Ureter (tissue), 1 donor: ENCODE measurements at places on chromosomes 3 and 15. TPM values are rescaled to one million over a fixed set of nuclear protein-coding genes. Genes with fewer than 3 reads are reported as not detected.
A peak's percentile ranks its signal among the peaks of the same experiment; 100 is the strongest.

DNA sequence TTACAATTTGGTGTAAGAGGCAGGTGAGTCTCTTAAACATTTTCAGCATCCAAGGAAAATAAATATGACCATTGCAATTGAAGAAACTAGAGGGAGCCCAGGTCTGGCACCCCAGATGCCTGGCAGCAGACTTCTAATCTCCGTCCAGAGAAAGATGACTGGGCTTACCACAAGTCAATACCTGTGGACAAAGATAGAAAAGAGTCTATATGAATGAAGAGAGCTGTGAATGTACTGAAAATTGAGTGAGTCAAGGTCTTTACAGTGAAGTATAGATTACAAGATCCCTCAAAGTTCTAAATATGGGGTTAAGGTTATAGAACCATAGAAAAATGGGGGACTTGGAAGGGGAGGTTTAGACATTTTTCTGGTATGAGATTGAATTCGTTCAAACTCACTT is 827.4 kb upstream of the NR2F2 start:
- no peak for DNase-seq

GRCh38 chr3:128698211-128699047 is 27.6 kb upstream of the RAB7A start:
- DNase-seq: peak; percentile 53

GRCh38 chr15:90063770-90064247 is 38.5 kb downstream of the IDH2 start:
- no peak for DNase-seq

GRCh38 chr15:33865416-33865815 is 102.9 kb upstream of the CHRM5 start:
- DNase-seq: no peak

- no peak for DNase-seq
These were observed 880 bp upstream of the CHRNA7 start for GRCh38 chr15:32029409-32029861.

DNA sequence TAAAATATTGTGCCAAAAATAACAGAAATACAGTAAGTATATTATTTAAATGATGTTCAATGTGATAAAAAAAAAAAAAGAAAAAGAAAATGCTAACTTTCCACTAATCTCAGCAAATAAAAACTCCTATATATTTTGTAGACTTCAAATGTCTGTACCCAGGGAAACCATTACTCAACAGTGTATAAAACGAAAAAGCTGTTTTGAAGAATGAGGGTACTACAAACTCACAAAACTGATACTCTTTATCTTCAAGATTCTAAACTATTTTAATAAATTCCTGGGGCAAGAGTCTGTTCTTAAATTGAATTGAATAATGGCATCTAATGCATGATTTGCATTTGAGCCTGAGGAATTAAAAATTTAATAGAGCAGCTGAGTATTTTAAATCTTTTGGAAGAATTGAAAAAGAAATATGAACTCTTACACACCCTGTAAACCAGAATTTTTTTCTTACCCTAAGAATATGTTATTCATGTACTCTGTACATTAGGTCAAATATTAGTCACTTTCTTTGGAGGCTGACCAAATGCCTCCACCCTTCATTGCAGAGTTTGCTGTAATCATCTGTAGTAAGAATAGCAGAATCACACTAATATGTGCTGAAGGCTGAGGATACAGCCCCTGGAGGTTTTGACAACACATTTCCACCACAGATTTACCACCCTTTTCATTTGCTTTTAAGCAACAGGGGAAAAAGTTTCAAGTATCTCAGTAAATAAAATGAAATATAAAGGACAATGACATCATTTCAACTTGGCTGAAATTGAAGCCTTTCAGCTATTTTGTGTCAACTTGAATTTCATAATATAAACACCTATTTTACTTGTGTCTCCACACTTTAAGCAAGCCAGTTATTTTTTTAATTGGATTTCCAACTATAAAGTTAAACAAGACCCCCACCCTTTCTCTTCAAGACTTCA is 79.7 kb downstream of the FBN1 start:
- no peak for DNase-seq

DNA sequence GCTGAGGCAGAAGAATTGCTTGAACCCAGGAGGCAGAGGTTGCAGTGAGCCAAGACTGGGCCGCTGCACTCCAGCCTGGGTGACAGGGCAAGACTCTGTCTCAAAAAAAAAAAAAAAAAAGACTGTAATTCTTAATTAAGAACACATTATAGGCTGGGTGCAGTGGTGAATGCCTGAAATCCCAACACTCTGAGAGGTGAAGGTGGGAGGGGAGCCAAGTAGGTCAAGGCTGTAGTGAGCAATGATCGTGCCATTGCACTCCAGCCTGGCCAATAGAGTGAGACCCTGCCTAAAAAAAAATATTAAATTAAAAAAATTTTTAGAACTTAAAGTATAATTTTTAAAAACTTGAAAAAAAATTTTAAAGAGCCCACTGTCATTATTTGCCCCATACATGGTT is 13.4 kb upstream of the ARPIN start:
- no peak for DNase-seq

- DNase-seq: no peak
These were observed 11.3 kb upstream of the RPL39L start for GRCh38 chr3:187150599-187150998.

- DNase-seq: no peak
These were observed 94.2 kb downstream of the FOXP1 start for GRCh38 chr3:71489315-71489761.

GRCh38 chr3:115652738-115653137 is 29.4 kb downstream of the GAP43 start:
- DNase-seq: no peak

- DNase-seq: peak; percentile 41
These were observed 237.9 kb downstream of the ADAMTS17 start for GRCh38 chr15:100103828-100104227.

DNA sequence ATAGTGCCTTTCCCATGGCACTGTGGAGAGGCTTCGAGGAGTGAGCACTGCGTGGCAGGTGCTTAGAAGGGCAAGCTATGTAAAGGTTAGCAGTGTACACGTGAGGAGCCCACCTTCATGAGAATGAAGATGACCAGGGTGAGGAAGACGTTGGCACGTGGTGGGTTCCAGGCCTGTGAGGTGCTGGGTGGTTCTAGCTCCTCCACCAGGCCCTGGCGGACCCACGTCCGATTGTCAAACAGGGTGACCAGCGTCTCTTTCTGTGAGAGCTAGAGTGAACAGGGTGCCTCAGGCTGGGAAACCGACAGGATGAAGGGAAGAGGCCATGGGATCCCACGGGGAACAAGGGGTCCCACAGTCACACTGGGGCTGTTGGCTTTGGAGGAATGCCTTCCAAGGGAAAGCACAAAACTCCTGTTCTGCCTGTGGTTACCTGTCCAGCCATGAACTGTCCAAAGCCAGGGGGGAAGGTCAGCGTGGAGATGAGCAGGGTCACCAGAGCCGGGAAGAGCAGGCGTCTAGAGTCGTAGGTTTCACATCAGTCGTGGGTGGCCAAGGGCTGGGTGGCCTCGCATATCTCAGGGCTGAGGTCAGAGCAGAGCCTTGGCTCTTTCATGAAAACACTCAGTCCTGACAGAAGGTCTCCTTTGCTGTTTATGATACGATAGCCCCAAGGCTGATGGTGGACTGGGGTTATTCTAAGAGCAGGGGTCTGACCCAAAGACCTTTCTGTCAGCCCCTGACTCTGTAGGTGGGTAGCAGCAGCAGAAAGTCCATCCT is 6.0 kb downstream of the CLCN2 start:
- no peak for DNase-seq

DNA sequence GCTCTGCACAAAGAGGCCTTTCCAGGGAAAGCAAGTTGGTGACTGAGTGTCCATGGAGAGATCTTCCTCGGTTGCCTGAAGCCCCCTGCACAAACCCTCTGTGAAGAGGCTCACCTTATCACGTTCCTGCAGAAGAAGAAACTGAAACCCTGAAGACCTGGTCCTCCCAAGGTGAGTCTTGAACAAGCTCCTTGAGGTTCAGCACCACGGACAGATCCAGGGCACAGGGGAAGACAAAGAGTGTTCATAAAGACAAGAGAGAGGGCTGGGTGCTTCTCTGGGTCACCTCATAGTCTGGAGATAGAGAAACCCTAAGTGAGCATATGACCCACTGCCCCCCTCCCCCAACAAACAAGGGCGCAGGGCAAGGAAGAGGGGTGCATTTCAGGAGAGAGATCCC is 21.7 kb upstream of the TBC1D21 start:
- DNase-seq: no peak

DNA sequence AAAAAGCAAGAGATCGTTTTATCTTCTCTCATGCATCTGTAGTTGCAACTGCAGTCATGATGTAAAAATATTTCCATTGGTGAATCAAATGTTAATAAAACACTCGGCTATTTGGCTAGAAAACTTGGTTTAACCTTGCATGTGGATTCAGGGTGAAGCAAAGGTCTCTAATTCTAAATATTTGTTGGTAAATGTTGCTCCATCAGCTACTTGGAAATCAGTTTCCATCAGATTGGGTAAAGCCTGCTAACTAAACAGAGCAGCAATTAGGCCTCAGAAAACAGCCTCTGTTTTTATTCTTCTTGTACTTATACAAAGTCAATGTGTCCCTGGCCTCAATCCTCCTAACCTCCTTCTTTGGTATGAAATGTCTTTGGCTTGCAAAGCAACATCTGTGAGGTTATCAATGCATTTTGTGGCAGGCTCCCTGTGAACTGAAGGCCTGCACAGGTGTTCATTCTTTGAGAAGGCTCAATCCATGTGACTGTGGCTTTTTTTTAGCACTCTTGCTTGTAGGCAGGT is 312.3 kb downstream of the WDR72 start:
- no peak for DNase-seq

Gene HGD
- 0.36 TPM for total RNA-seq

Gene USP4
- total RNA-seq: 93.3 TPM

Gene TUSC7
- not detected for total RNA-seq

Gene DLL4
- total RNA-seq: 15.2 TPM

Gene RAB8B
- total RNA-seq: 54.1 TPM

Gene C2CD4A
- total RNA-seq: 0.49 TPM

Gene NTRK3
- total RNA-seq: 11.8 TPM

Gene MEX3B
- total RNA-seq: 0.55 TPM

Gene KLHL24
- 69.2 TPM for total RNA-seq

Gene VIPR1
- total RNA-seq: 72.7 TPM

Gene USP50
- 1.2 TPM for total RNA-seq
